Suppressor macrophage treated with lipopolysaccharide for 4 hours (primary cell): ENCODE measurements at places on chromosomes 16 and 17.
A peak's percentile ranks its signal among the peaks of the same experiment; 100 is the strongest.

DNA sequence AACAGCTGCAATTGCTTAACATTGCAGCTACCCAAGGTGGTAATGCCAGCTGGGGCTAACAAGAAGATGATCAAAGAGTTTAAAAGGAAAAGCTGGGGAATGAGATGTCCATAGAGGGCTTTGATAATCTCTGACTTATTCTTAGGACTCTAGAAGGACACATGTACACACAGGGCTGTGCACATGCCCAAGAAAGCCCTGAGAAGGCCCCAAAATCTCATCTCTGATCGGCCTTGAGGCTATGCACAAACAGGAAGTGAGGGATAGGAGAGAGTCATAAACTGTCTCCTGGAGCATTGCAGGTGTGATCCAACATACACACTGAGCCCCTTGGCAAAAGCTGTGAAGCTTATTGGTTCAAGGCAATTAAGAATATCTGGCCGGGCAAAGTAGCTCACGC is 17.2 kb upstream of the RABEP1 start:
- DNase-seq: no peak

GRCh38 chr16:69244336-69244735 is 57.4 kb downstream of the SNTB2 start:
- DNase-seq: no peak

DNA sequence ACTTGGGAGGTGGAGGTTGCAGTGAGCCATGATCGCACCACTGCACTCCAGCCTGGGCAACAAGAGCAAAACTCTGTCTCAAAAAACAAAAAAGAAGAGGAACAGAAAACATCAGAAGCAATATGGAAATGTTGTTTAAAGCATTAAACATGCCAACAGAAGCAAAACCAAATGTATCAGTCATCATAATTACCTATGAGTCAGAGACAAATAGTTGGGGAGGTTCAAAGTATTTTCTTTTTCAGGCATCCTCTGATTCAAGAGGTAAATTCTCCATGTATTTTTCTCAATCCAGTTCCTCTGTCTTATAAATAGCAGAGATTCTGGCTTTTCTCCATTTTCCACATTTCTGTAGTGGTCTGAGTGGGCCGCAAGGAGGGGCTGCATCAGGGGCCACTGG is 2.1 kb upstream of the TM4SF5 start:
- peak; percentile 53 for DNase-seq

GRCh38 chr16:4979164-4979563 is 21.0 kb downstream of the SEC14L5 start:
- no peak for DNase-seq

DNA sequence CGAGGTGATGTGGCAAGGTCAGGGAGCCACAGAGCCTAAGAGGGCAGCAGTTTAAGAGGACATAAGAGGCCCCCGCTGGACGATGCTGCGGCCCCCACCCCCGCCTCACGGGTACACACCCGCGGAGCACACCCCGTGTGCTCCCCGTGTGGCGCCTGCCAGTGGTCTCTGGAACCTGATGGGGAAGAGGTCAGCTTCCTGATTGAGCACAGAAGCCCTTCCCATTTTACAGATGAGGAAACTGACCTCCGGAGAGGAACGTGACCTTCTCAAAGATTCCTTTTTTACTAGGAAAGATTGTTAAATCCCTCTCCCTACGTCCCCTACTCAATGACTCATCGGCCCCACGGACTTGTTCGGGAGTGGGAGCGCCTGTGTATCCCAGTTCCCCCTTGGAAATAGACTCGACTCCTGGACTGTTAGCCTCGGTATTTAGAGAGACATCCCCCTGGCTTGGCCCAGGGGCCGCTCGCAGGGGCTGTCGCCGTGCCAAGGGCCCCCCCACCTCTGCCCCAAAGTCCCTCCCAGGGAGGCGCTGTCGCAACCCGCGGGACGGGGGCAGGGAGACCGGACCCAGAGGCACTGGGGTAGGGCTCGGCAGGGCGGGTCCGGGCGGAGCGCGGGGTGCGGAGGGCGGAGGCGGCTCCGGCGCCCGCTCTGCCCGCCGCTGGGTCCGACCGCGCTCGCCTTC is at the start of gene ABCC3:
TSS of gene ABCC3 (plus strand) at position 658 of the 691 bp plus-strand sequence. CDS start 56 bp downstream, outside the sequence.
- DNase-seq: peak; percentile 78

DNA sequence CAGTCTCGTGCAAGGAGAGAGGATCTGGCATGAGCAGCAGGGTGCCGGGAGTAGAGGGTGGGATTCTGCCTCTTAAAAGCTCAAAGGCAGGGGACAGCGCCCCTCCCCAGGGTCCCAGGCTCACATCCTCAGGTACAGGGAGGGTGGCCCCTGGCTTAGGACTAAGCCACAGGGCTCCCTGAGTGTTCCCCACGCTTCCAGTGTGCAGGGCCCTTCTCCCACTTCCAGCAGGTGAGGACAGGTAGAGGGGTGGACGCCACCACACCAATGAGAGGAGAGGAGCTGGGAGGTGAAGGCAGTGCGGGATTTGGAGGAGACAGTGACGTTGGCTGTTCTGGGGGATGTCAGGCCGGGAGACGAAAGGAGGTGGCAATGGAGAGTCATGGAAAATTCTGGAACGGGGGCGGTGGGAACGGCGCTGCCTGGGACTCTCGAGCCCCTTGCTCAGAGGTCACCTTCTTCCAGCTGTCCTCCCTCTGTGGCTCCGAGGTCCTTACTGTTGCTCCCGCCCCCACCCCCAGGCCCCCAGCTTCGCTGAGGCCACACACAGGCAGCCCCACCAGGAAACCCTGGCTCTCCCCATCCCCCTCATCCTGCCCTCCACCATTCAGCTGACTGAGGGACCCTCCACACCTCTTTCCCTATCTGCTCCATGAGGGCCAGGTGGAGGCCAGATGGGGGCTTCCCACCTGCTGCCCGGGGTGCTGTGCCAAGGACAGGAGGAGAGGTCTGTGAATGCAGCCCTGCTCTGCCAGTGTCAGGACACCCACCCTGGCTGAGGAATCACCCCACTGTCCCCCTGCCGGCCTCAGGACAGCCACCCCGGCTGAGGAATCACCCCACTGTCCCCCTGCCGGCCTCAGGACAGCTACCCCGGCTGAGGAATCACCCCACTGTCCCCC is 57.7 kb upstream of the ACSF3 start:
- DNase-seq: no peak

GRCh38 chr16:11748404-11749254 is 6.0 kb upstream of the TXNDC11 start:
- no peak for DNase-seq

- DNase-seq: no peak
Measured at GRCh38 chr16:81592353-81592866, 147.8 kb downstream of the CMIP start.

DNA sequence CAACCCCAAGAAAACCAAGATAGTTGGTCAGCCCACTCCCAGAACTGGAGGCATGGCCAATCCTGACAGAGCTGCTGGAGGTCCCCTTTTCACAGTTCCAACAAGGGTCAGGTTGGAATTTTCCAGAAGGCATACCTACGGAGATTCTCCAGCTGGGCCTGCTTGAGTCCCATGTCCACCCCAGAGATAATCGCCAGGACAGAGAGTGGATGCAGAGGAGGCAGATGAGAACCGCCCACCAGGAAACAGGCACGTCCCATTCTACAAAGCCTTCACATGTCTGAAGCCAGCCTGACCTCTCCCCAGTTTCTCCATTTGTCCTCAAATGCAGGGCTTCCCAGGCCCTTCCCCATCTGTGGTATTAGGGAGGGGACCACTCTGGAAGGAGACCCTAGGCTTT is 47.4 kb upstream of the SMURF2 start:
- DNase-seq: no peak

DNA sequence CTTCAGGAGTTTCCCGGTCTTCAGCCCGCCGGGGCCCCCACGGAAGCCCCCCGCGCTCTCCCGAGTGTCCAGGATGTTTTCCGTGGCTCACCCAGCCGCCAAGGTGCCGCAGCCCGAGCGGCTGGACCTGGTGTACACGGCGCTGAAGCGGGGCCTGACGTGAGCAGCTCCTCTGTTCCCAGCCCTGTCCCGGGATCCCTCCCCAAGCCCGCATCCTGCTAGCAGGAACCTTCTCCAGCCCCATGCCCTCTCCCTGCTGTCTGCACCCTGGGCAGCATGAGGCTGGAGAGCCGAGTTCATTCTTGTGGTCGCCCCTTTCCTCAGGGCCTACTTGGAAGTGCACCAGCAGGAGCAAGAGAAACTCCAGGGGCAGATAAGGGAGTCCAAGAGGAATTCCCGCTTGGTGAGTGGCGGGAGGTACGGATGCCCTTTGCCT is 10.1 kb downstream of the RIPOR1 start:
- no peak for DNase-seq

DNA sequence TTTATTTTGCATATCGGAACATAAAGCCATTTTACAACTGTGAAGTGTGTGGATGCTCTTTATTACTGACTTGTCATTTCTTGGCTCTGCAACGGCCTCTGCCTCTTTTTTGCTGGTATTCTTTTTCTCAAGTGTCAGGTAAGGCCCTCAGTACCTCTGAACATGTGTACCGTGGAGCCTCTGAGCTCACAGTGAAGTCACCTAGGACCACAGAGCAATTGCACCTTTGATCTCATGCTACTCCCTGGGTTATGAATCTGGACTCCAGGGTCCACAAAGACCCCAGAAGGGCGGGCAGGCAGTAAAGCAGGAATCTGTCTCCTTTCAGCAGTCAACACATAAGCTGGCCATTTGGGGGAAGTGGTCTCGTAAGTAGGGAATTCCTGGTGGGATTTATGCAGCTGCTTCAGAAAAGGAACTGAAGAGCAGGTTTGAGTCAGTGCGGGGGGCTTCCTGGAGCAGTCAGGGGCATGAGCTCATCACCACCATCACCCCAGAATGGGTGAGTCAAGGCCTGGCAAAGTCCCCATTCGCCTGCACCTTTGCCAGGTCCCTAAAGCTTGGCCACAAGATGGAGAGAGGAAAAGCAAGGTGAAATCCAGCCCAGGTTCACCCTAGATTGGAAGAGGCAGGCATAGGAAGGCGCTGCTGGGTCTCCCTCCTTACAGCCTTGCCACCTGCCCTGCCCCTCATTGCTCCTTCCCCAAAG is 33.0 kb downstream of the TBX4 start:
- DNase-seq: no peak

DNA sequence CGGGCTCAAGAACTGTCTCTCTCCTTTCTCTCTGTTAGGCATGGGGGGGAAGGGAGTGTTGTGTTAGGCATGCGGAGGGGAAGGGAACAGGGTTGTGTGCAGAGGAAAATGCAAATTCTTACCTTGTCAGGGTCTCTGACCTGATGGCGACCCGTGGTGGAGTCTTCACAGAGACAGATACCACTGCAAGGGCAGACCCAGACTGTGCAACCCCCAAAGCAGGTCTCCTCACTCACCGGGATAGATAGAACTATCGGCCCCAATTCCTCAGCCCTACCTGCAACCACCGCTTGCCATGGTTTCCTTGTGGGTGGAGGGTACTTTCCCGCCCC is 9.6 kb upstream of the MPP2 start:
- DNase-seq: no peak

GRCh38 chr16:51119556-51119955 is 31.5 kb downstream of the SALL1 start:
- DNase-seq: no peak

- DNase-seq: peak; percentile 32
Measured at GRCh38 chr16:28572696-28573510, 19.2 kb downstream of the SGF29 start.

DNA sequence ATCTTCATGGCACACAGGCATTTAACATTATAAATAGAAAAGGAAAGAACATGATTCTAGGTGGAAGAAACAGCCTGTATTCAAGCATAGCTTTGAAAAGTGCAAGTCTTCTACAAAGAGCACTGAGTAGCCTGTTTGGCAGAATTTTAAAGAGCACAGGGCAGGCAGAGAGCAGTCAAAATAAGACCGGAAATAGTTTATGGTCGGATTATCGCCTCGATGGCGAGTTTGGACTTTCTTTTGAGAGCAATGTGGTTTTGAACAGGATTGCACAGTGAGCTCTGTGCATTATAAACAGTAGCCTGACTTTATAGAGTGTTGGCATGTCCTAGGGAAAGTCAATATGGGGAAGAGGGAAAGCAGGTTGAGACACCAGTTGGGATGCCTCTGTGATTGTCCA is 6.2 kb upstream of the TMEM100 start:
- DNase-seq: no peak

DNA sequence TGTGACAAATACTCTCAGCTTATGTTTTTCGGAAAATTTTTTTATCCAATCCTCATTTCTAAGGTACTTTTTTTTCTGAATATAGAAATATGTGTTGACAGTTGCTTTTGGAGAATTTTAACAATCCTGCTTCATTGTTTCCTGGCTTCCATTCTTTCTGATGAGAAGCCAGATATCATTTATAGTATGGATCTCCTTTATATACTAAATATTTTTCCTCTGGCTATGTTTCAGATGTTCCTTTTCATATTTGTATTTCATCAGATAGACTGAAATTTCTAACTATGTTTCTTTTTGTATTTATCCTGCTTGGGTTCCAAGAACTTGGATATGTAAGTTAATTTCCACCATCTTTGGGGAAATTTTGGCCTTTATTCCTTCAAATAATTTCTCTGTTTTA is 138.9 kb upstream of the CDH11 start:
- no peak for DNase-seq

- no peak for DNase-seq
Measured at GRCh38 chr16:76941113-76941512, 249.9 kb upstream of the MON1B start.

DNA sequence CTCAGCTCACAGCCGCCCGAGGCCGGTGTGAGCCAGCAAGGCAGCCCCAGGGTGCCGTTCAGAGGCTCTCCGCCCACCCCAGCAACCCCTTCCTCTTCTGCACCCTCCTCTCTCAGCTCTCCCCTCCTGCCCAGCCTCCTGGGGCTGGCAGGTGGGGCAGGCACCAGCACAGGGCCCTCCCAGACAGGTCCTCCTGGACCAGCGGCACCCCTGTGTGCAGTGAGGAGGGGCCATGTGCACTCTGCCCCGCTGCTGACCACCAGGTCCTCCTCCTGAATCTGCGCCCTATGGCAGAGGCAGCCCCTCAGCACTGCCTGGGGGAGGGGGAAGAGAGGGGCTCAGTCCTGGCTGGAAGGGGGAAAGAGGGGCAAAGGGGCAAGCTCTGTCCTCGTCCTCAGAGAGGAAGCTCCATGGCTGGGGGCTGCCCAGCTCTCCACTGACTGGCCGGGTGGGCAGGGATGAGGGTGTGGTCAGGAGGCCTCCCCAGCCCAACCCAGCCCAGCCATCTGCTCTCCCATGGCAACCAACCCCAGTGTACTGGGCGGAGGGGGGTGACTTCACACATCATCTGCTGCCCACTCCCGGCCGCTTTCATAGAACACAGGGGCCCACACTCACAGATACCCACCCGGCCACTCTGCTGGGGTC is 5.4 kb upstream of the BCAR1 start:
- DNase-seq: no peak

- DNase-seq: peak; percentile 51
Measured at GRCh38 chr17:37488607-37489196, 989 bp upstream of the DUSP14 start.

GRCh38 chr16:50474138-50474537 is 74.1 kb upstream of the NKD1 start:
- no peak for DNase-seq

GRCh38 chr16:53556521-53556920 is 53.5 kb upstream of the AKTIP start:
- DNase-seq: no peak

- DNase-seq: peak; percentile 71
Measured at GRCh38 chr17:45123930-45124796, 8.2 kb downstream of the PLCD3 start.

- DNase-seq: no peak
Measured at GRCh38 chr17:72350073-72350472, 229.3 kb downstream of the SOX9 start.

GRCh38 chr16:19805459-19806162 is 79.0 kb downstream of the GPRC5B start:
- DNase-seq: no peak

- no peak for DNase-seq
Measured at GRCh38 chr17:16108386-16108785, 106.9 kb downstream of the NCOR1 start.

- no peak for DNase-seq
Measured at GRCh38 chr17:22202702-22203101, 510.4 kb downstream of the KCNJ18 start.

- DNase-seq: no peak
Measured at GRCh38 chr16:6803176-6803575, 529.5 kb upstream of the RBFOX1 start.
